ENCODE measurements at places on chromosomes 7 and 10. TPM values are rescaled to one million over a fixed set of nuclear protein-coding genes. Genes with fewer than 3 reads are reported as not detected.

GRM8 gene
- total RNA-seq = not detected

PAPOLB gene
- 0.40 TPM for total RNA-seq

APBB1IP gene
- total RNA-seq = not detected

GIMAP6 gene
- total RNA-seq = 1.2 TPM

AKR1D1 gene
- not detected for total RNA-seq

TMEM176B gene
- total RNA-seq = not detected

WIPF3 gene
- 3.3 TPM for total RNA-seq

BLNK gene
- total RNA-seq = not detected

ITGB8 gene
- total RNA-seq = 13.9 TPM

EBLN1 gene
- not detected for total RNA-seq

NOS3 gene
- total RNA-seq = 2.5 TPM

PRTFDC1 gene
- 10.2 TPM for total RNA-seq

GNGT1 gene
- not detected for total RNA-seq

- no peak for DNase-seq
Observed at GRCh38 chr10:89963451-89964102, 262.2 kb downstream of the KIF20B start.

GRCh38 chr10:34116220-34116641 lies 698.9 kb downstream of the PARD3 start:
- no peak for DNase-seq

GRCh38 chr10:85597006-85597405 lies 769.6 kb downstream of the GRID1 start:
- no peak for DNase-seq

GRCh38 chr7:155371884-155372781 lies 74.5 kb downstream of the INSIG1 start:
- no peak for DNase-seq

DNA sequence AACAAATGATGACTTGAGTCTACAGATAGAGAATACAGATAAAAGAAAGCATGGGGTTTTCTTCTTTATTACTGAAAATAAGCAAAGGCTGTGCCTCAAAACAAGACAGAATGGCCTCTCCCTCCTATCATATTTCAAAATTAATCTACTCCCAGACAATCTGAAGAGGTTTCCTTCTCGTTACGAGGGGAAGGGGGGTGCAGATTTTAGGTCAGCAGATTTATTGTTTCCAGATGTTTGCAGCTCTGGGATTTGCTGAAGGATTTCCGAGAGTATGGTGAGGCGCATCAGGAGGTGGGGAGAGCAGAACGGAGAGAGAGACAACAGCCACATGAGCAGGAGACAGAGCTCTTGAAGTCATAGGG lies 89.8 kb downstream of the KIAA1549 start:
- DNase-seq = no peak

GRCh38 chr7:49878089-49878488 lies 104.7 kb downstream of the VWC2 start:
- DNase-seq = no peak

- no peak for DNase-seq
Observed at GRCh38 chr10:86265236-86265894, 101.2 kb downstream of the GRID1 start.

DNA sequence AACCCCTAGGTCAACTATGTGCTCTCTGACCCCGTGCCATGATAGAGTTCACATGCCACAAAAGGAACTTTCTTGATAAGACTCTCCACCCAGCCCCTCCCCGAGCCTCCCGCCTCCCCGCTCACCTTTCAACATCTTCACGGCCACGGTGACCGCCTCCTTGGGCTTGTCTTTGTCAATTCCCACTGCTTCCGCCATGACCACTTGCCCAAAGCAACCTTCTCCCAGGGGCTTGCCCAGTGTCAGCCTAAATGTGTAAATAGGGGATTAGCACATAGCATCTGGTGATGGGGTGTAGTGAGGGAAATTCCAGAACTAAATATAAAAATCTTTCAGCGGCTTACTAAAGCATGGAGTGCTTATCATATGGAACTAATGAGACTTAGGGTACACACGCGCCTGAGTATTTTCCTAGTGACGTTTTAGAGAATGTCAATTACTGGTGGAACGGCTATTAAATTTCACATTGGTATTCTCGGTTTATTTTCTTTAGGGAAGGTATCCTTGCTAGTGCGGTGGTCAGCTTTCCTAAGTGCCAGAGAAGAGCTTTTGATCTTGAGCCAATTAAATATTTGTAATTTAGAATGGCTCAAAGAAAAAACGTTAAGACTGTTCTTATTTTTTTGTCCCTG lies 97.4 kb downstream of the FGFR2 start:
- DNase-seq = no peak

- DNase-seq = no peak
Observed at GRCh38 chr7:7315851-7316250, 133.5 kb downstream of the C1GALT1 start.

DNA sequence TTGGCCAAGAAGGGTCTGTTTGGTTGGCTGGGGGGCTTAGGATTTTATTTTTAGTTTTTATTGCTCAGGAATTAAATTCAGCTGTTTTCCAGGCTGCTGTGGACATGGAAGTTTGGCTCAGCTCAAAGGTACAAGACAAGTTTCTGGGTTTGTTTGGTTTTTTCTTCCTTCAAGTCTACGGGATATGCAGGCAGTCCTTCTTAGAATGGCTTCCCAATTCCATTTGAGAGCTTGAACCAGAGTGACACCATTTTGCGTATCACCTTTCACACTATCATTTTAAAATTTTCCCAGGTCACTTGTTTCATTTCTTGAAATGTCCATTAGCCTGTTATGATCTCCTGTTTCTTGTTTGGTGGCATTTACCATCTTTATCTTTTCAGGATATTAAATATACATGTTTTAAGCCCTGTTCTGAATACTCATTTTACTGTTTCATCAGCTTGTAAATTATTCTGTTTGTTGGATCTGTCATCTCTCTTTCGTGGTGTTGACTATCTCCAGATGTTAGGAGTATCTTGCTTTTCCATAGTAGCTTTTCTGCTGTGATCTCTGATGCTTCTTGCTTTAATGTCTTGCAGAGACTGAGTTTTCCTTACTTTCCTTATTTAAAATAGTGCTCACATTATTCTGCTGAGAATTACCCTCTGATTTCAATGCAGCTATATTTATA lies 9.4 kb upstream of the TMEM168 start:
- no peak for DNase-seq

- no peak for DNase-seq
Observed at GRCh38 chr10:130360826-130361311, 224.7 kb downstream of the GLRX3 start.

- no peak for DNase-seq
Observed at GRCh38 chr10:51159841-51160240, 85.6 kb downstream of the PRKG1 start.

- no peak for DNase-seq
Observed at GRCh38 chr10:18224626-18225445, 84.6 kb downstream of the CACNB2 start.

- DNase-seq = no peak
Observed at GRCh38 chr10:43371418-43371817, at the start of gene FXYD4. TSS of gene FXYD4 (plus strand) at chr10:43371636. CDS start at chr10:43373747, 2,111 bp downstream.

- no peak for DNase-seq
Observed at GRCh38 chr10:18059826-18060559, 80.2 kb upstream of the CACNB2 start.

GRCh38 chr7:3916146-3916545 lies 615.1 kb downstream of the SDK1 start:
- peak; percentile 64 for DNase-seq

Data from PC-3 (cell line).